ENCODE measurements at places on chromosomes 1 and 21.

GRCh38 chr1:145916745-145917144 lies 1.8 kb downstream of the PEX11B start:
- no peak for DNase-seq

GRCh38 chr1:226287587-226287986 lies 21.4 kb downstream of the LIN9 start:
- DNase-seq, result no peak

- no peak for DNase-seq
Measured at GRCh38 chr21:44907966-44908895, 12.5 kb downstream of the ITGB2 start.

DNA sequence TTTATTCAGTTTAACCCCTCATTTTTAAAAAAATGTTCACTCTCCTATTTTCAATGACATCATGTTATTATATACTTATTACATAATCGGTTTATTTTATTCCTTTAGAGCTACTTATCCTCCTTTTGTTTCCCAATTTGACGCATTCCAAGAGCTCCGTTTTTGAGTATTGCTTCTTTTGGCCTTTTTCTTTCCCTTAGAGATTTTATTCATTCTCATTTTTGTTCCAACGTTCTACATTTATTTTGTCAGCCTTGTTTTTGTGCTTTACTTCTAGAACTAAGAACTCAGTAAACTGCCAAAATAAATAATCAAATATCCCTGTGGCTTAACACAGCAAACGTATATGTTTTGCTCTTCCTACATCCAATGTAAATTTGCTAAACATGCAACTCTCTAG lies 769.1 kb downstream of the NCAM2 start:
- DNase-seq, result no peak

DNA sequence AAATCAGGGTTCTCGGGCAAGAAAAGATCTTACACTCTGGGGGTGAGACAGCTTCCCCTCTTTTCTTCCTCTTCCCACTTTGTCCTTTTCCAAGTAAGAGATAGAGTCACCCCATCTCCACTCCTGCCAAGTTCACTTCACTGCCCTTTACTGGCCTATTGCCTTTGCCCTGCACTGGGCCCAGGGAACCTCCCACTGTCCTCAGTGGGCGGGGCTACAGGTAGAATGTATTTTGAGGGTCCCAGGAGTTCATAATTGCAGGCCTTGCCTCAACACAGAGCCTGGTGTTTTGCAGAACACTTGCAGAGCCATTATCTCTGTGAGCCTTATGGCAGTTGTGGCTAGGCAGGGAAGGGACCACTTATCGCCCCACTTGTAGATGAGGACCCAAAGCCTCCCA lies 3.3 kb downstream of the AMPD2 start:
- no peak for DNase-seq

- no peak for DNase-seq
Measured at GRCh38 chr1:14759042-14759818, 160.7 kb downstream of the KAZN start.

DNA sequence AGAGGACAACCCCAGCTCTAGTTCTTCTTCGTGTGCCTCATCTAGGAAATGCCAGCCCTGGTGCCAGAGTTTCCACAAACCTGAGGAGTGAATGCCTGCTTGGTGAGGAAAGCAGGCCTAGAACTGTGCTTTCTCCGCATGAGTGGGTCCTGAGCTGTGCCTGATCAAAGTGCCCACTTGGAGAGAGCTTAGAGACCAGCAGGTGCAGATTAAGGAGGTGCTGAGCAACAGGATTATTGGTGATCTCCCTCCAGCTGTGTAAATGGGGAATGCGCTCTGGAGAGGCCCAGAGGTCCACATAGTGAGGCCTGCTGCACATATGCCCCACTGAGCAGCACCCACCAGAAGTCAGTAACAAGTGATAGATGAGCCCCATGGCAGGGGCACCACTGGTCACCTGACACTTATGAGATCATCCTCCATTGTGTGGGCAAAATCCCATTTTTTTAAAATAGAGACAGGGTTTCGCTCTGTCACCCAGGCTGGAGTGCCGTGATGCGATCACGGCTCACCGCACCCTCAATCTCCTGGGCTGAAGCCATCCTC lies 127.2 kb upstream of the ZC3H12A start:
- no peak for DNase-seq

GRCh38 chr1:14583788-14584187 lies 14.7 kb upstream of the KAZN start:
- DNase-seq, result no peak

DNA sequence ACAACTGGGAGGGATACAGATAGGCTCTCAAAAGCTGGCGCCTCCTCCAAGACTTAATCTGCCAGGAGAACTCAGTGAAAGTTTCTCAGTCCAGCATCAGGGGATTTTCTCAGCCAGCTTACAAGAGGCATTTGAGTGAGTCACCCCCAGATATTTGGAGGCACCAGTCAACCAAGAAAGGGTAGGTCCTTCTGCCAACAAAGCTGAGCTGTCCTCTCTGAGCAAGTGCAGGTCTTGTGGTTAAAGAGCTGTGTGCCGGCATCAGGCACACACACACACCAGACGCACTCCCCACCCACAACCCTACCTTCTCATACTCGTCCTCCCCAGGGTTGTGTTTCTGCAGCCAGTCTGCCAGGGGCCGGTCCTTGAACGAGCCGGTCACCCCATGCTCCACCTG lies 27.0 kb upstream of the PPP1R15B start:
- no peak for DNase-seq

DNA sequence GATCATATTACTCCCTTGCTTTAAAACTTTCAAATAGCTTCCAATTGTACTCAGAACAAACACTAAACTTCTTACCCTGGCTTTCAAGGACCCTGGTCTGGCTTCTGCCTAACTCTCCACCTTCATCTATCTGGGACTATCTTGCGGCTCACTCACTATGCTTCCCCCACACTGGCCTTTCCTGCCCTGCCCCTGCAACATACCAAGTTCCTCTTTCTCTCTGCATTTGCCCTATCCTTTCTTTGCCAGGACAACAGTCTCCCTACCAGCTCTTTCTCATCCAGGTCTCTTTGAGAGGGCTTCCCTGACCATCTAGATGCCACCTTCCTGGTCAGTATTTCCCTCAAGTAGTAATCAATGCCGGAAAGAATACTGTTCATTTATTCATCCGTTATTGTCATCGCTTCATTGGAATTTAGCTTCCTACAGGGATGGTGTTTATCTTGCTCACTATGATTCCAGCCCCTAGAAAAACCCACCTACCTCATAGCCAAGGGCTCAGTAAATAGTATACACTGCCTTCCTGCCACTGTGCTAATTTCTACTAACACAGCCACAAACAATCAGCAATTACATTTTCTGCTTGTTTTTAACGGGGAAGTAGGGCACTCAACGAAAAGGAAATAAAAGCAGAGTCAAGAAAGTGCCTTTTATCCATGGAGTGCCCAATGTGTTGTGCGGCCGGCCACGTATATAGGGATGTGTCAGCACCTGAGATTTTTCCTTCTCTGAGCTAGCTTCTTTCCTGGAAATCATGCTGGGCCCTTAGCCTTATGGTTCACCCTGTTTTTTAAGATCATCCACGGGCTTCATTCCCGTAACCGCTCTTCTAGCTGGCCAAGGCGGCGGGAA lies 521 bp upstream of the CDC7 start:
- no peak for DNase-seq

GRCh38 chr1:200207711-200208126 lies 180.2 kb downstream of the NR5A2 start:
- no peak for DNase-seq

GRCh38 chr1:227424953-227425352 lies 106.7 kb upstream of the CDC42BPA start:
- no peak for DNase-seq

DNA sequence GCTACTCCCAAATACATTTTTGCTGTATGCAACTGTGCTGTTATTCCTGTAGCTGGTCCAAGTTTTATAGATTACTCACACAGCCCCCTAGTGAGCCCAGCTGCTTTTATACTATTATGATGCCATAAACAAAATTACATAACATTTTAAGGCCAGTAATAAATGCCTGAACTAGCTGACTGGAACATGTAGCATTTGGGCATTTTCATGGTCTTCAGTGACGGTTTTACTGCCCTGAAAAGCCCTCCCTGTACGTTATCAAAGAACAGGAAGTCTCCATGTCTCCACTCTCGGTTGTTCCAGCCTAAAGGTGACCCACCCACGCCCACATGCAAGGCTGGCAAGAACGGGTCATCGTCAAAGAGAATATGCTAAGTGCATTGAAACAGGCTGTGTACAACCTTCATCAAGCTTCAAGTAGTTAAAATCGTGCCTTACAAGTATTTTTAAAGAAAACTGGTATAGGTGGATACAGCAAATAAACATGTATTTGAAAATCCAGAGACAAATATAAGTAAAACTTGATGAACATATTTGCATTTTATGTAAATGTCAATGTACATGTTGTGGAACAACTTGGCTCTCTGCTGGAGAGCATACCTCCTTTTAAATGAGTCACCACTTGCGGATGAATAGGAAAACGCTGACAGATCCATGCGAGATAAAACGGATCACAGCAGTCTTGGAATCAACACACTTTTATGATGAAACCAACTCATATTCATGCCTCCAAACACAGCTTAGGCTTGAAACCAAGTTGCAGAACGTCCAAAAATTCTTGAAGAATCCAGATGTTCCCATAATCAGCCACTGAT lies 520.5 kb downstream of the SMYD3 start:
- no peak for DNase-seq

DNA sequence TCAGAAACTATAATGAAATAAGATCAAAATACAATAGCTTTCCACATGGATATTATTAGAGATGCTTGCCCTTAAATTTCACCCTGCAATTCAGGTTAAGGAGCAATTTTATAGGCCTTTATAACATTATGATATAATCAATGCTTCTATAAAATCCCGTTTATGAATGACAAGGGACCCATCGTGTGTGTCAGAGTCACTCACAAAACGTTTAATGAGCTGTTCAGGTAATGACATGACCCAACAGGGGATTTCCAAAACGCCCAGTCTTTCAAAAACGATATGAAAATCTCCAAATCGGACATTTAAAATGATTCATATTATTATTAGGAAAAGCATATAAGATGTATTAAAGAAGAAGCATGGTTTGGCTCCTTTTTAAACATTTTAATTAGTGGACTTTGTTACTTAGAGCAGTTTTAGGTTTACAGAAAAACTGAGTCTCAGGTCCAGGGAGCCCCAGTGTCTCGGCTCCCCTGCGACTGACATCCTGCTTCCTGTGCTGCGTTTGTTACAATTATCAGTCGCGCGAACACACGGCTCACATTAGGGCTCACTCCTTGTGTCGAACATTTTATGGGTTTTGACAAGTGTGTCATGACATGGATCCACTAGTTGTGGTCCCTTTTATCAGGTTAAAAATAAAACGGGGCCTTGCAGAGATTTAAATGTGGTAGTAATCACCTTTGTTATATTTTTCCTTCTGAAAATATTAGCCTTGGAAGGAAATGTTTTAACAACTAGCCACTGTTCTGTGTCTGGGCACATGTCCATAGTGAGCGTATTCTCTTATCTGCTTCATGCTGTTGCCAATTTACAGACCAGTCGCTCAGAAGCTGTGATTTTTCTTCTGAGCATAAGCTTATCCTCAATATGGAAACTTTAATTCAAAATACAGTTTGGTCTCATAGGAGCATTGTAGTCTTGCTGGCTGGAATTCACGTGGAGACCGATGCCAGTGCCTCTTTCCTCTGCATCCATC lies 52.0 kb upstream of the POFUT2 start:
- DNase-seq, result no peak

DNA sequence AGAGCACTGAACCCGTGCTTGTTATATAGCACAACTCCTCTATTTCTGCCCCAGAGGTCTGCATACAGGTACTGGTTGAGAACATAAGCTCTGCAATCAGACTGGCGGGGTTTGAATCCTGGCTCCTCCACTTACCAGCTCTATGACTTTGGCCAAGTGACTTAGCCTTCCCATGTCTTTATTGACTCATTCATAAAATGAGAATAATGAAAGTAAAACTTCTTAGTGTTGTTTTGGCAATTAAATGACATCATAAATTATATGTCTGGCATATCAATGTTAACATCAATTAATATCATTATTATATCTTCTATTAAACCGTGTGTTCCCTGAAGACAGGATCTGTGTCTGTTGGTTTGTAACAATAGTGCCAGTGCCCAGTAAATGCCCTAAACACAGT lies 4.3 kb downstream of the INKA2 start:
- no peak for DNase-seq

- DNase-seq, result no peak
Measured at GRCh38 chr1:91682882-91683597, 182.4 kb downstream of the CDC7 start.

- no peak for DNase-seq
Measured at GRCh38 chr1:61080413-61081143, 1.8 kb upstream of the NFIA start.

GRCh38 chr1:231931846-231932454 lies 305.4 kb downstream of the DISC1 start:
- DNase-seq, result no peak

GRCh38 chr1:149936992-149937705 lies 470 bp upstream of the MTMR11 start:
- DNase-seq, result no peak

- no peak for DNase-seq
Measured at GRCh38 chr1:221437926-221438325, 304.0 kb downstream of the DUSP10 start.

DNA sequence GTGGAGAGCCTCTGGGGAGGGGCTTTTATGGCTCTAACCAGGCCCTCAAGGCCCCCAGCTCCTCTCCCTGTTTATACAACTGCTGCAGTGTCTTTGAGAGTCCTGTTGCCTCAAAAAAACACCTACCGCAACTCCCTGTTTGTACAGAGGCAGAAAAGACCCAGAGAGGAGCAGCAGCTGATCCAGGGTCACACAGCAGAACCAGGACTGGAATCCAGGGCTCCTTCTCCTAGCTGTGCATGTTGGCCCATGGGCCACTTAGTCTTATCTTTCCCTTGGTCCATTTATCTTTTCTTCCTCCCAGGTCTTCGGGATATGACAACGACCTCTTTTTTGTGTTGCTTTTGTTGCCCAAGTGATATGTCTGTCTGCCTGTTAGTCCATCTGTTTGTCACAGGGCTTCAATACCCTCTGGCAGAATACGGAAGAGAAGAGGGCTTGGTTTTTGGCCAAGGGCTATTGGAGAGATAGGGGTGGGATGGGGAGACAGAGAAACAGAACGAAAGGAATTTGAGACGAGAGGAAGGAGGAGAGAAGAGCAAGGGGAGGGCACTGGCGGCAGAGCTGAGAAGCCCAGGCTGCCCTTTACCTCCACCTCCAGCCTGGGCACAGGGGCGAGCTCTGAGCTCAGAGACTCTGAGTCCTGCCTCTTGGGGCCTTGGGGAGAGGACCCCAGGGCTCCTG lies 33.5 kb upstream of the WASF2 start:
- no peak for DNase-seq

DNA sequence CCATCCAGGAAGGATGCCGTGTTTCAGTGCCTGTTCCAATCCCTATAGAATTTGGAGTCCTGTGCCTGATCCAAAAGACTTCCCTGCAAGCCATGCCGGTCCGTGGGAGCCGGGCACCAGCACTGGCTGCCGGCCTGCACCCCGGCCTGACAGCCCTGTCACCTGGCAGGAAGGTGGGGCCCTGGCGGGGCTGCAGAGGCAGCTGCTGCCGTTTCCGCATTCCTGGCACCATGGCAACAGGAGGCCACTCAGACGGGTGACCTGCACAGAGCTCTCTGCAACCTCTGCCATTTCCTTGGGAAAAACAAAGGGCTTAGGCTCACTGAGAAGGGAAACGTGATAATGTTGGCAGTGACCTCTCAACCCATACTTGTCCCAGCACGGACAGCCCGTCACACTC lies 63.2 kb upstream of the TMEM51 start:
- DNase-seq, result no peak
